ENCODE measurements at places on chromosomes 4 and X.

DNA sequence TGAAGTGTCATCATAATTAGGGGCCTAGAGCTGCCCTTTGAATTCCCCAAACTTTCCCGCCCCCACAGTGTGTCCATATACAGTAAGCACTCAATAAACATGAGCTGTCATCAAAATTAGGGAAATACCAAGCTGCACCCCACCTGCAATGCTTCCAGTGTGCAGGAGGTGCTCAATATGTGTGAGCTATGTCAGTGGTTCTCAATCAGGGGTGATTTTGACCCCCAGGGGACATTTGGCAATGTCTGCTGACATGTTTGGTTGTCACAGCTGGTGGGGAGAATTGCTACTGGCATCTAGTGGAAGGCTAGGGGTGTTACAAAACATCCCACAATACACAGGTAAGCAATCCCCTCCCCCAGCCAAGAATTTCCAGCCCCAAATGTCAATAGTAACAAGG is 748 bp downstream of the CFP start:
- no peak for DNase-seq

GRCh38 chr4:88333741-88334405 is 44.8 kb upstream of the HERC6 start:
- DNase-seq = no peak

DNA sequence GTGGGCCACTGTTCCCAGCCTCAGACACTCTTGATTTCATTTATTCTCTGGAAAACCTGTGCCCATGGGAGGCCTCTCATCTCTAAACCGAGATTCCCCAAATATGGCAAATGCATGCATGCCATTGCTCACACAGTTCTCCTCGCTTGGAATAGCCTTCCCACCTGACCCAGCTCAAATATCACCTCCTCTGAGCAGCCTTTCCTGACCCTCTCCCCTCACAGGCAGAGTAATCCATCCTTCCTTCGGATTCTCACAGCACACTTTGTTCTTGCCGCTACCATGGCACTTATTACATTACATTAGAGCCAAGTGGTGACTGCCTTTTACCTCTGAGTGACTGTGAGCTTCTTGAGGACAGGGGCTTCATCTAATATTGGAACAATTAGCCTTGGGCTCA is 209.5 kb downstream of the HS6ST2 start:
- no peak for DNase-seq

DNA sequence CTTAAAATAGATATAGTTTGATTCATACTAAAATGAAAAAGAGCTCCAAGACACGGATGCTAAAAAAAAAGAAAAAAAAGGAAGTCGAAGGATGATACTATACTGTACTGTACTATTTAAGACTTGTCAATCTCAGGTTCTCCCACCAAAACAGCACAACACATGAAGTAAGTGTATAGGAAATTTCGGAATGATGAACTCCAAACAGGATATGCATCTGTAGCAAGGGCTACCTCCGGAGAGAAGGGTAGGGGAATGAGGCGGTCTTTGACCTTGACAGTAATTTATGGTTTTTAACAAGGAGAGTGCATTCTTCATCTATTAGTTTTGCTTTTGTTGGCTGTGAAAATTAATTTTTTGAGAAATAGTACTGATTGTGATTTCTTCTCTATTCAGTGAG is 541 bp upstream of the FIP1L1 start:
- DNase-seq = no peak

- no peak for DNase-seq
Measured at GRCh38 chr4:19940861-19941260, 310.8 kb upstream of the SLIT2 start.
